ENCODE measurements at places on chromosomes 11 and 22. TPM values are rescaled to one million over a fixed set of nuclear protein-coding genes. Genes with fewer than 3 reads are reported as not detected.

MARK2 gene
- 5.1 TPM for total RNA-seq

TUBA8 gene
- 0.63 TPM for total RNA-seq

DCHS1 gene
- 13.7 TPM for total RNA-seq

RBFOX2 gene
- 189 TPM for total RNA-seq

NCAPD3 gene
- total RNA-seq: 8.4 TPM

TRIM48 gene
- total RNA-seq: not detected

ZC3H12C gene
- 8.5 TPM for total RNA-seq

ARHGAP42 gene
- total RNA-seq: 3.9 TPM

SYT13 gene
- total RNA-seq: not detected

PTDSS2 gene
- total RNA-seq: 34.9 TPM

BEST1 gene
- 4.6 TPM for total RNA-seq

NECTIN1 gene
- 1.6 TPM for total RNA-seq

OR10A2 gene
- not detected for total RNA-seq

TYR gene
- not detected for total RNA-seq

HORMAD2 gene
- not detected for total RNA-seq

CYB561A3 gene
- 86.6 TPM for total RNA-seq

OMP gene
- total RNA-seq: 1.1 TPM

ISX gene
- not detected for total RNA-seq

TUB gene
- total RNA-seq: 7.6 TPM

OR8A1 gene
- total RNA-seq: not detected

OR51B4 gene
- total RNA-seq: not detected

OR10W1 gene
- under 0.01 TPM for total RNA-seq

SLC22A25 gene
- total RNA-seq: not detected

MUC2 gene
- total RNA-seq: not detected
